ENCODE measurements at places on chromosomes 6 and 20.
A peak's percentile ranks its signal among the peaks of the same experiment; 100 is the strongest.

GRCh38 chr20:34350095-34350494, 13.0 kb upstream of the ITCH start:
- H3K27ac ChIP-seq: no peak overlapping the region
- no peak for DNase-seq
- H3K4me1 ChIP-seq: no peaks in the 10 kb centered on the region
- no peaks in the 10 kb centered on the region for H3K36me3 ChIP-seq

GRCh38 chr6:42128460-42129359, 13.7 kb downstream of the C6orf132 start:
- no peaks in the 10 kb centered on the region for H3K27me3 ChIP-seq
- DNase-seq: no peak
- H3K4me3 ChIP-seq: no peak overlapping the region

DNA sequence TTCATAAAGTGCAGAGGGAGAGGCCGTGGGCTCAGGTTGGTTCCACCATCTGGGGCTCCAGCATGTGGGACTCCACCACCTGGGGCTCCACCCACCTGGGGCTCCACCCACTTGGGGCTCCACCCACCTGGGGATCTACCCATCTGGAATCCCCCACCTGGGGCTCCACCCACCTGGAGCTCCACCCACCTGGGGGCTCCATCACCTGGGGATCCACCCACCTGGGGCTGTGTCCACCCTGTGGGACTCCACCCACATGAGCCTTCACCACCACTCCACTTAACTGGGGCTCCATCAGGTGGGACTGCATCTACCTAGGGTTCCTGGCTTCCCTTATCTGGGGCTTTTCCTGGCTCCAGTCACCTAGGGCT, 226.0 kb upstream of the CDYL start:
- no peaks in the 10 kb centered on the region for H3K36me3 ChIP-seq
- no peak for DNase-seq
- no peak overlapping the region for H3K4me3 ChIP-seq
- no peaks in the 10 kb centered on the region for H3K4me1 ChIP-seq

DNA sequence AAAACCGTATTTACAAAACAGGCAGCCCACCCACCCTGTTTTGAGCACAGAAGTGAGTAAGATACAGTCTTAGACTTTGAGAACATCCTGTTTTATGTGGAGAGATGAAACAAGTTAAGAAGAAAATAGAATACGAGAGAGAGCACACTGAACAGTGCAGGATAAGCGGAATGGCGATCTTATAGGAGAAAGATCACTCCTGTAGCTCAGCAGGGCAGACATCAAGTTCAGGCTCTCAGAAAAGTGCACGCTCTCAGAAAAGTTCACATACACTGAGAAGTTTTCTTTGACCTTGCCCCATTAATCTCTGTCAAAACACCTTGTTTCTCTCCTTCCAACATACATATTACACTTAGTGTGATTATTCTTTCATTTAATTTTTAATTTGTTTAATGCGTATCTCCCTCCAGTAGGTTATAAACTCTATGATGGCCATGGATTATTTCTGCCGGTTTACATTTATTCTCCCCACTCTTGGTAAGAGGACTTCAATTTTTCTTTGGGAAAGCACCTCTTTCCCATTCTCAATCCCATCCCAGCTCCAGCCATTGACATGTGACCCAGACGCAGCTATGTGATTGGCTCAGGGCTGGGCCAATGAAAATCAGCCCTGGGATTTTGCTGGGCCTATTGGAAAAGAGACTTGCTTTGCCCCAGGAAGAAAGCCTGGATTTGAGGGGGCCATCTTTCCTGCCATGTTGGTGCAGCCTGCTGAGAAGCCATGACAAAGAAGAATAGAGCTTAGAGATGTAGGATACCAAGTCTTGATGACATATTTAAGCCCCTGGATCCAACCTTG, 16.2 kb downstream of the KCNB1 start:
- H3K36me3 ChIP-seq: no peaks in the 10 kb centered on the region
- H3K4me3 ChIP-seq: no peak overlapping the region
- no peak for DNase-seq
- H3K27me3 ChIP-seq: no peaks in the 10 kb centered on the region

GRCh38 chr20:4812641-4813075, 90.9 kb downstream of the PRND start:
- no peak overlapping the region for H3K4me3 ChIP-seq
- peak overlapping the region; percentile 62 for H3K27ac ChIP-seq
- no peaks in the 10 kb centered on the region for H3K4me1 ChIP-seq
- no peaks in the 10 kb centered on the region for H3K27me3 ChIP-seq
- no peak for DNase-seq

GRCh38 chr6:45702849-45703739, 312.6 kb downstream of the CLIC5 start:
- H3K4me3 ChIP-seq: no peak overlapping the region
- H3K36me3 ChIP-seq: no peaks in the 10 kb centered on the region
- no peaks in the 10 kb centered on the region for H3K4me1 ChIP-seq
- H3K27me3 ChIP-seq: no peaks in the 10 kb centered on the region
- H3K27ac ChIP-seq: no peak overlapping the region

- peaks cover 12% of the 10 kb centered on the region for H3K27me3 ChIP-seq
- H3K36me3 ChIP-seq: no peaks in the 10 kb centered on the region
- no peaks in the 10 kb centered on the region for H3K4me1 ChIP-seq
- peak overlapping the region; percentile 46 for H3K27ac ChIP-seq
- DNase-seq: peak; percentile 55
- H3K4me3 ChIP-seq: no peak overlapping the region
Measured at GRCh38 chr6:170049641-170050561, 241.0 kb downstream of the DLL1 start.

- peak within 1 kb of the TSS; percentile 45 for H3K27ac ChIP-seq
- H3K4me1 ChIP-seq: no peaks in the 10 kb centered on the region
- no peaks in the 10 kb centered on the region for H3K27me3 ChIP-seq
- H3K36me3 ChIP-seq: no peaks in the 10 kb centered on the region
Measured at GRCh38 chr6:55578537-55579363, at the start of gene HMGCLL1. Gene HMGCLL1, minus strand, starts transcription at chr6:55579192. Its CDS starts 137 bp downstream, at chr6:55579055.

DNA sequence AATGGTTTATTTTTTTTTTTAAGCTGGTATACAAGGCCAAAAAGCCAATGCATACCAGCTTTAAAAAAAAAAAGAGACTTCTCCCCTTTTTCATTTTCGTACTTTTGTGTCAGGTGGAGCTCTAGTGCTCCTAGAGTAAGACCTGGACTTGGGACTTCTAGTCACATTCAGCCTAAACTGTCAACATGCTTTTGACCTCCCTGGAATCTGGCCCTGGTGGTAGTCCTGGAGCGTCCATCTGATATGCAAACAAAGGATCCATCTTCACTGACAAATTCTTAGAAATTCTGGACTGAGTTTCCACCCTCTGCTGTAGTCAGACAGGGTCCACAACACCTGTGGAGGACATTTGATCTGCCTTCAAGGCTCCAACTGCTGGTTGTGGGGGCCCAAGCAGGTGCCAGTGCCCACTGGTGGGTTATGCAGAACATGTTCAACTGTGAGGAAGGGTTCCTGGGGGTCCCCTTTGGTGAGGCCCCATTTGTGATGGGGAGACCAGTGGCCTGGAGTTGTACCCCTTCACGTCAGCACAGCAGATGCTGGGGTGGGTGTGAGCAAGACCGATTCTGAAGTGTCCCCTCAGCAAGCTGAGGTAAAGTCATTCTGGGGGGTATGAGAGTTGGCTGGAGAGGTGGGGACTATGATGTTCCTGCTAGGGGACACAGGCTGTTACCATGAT, 12.6 kb upstream of the PCMTD2 start:
- H3K4me1 ChIP-seq: no peaks in the 10 kb centered on the region
- DNase-seq: peak; percentile 9
- H3K36me3 ChIP-seq: no peaks in the 10 kb centered on the region
- H3K27me3 ChIP-seq: peaks cover 12% of the 10 kb centered on the region
- no peak overlapping the region for H3K4me3 ChIP-seq

GRCh38 chr6:122109075-122109474, 290.4 kb upstream of the HSF2 start:
- H3K4me3 ChIP-seq: no peak overlapping the region
- H3K4me1 ChIP-seq: no peaks in the 10 kb centered on the region
- H3K27me3 ChIP-seq: no peaks in the 10 kb centered on the region
- no peaks in the 10 kb centered on the region for H3K36me3 ChIP-seq
- peak overlapping the region; percentile 14 for H3K27ac ChIP-seq

DNA sequence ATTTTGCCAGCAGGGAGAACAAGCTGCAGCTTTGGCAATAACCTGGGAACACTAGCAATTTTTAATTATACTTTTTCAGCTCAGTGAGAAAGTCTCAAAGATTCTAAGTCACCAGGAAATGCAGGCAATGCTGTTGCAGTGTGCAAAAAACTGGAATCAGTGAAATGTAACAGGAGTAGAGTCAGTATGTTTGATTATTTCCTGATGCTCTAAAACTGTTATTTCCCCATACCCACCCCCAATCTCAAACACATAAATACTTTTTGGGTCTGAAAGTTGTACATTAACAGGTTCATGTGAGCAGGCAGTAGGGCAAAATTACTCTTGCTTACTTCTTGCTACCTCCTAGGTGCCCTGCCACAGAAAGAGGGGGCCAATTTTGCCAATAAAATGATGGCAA, 65.4 kb upstream of the BEND6 start:
- H3K27me3 ChIP-seq: no peaks in the 10 kb centered on the region
- no peak overlapping the region for H3K27ac ChIP-seq
- H3K4me3 ChIP-seq: no peak overlapping the region
- no peaks in the 10 kb centered on the region for H3K36me3 ChIP-seq
- DNase-seq: no peak

DNA sequence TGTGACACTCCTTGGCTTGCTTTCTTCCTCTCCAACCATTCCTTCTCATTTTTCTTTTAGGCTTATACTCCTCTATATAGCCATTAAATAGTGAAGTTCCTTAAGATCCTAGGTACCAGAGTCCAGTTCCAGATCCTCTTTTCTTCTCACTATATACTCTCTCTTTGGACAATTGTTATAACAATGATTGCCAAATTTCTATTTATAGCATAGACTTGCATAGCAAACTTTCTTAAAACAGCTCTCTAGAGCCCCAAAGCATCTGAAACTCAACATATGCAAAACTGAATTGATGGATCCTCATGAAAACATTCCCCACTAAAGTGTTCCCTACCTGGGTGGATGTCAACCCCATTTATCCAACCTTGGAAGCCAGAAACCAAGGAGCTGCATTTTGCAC, 13.4 kb downstream of the PHIP start:
- no peak overlapping the region for H3K4me3 ChIP-seq
- no peak for DNase-seq
- H3K4me1 ChIP-seq: no peaks in the 10 kb centered on the region
- no peak overlapping the region for H3K27ac ChIP-seq
- no peaks in the 10 kb centered on the region for H3K27me3 ChIP-seq
- H3K36me3 ChIP-seq: no peaks in the 10 kb centered on the region

GRCh38 chr6:42610416-42610815, 46.6 kb downstream of the UBR2 start:
- no peaks in the 10 kb centered on the region for H3K27me3 ChIP-seq
- peaks cover 4% of the 10 kb centered on the region for H3K36me3 ChIP-seq
- H3K27ac ChIP-seq: no peak overlapping the region

- DNase-seq: peak; percentile 74
- H3K4me1 ChIP-seq: peaks cover 4% of the 10 kb centered on the region
- H3K27ac ChIP-seq: peak overlapping the region; percentile 92
- H3K36me3 ChIP-seq: no peaks in the 10 kb centered on the region
Measured at GRCh38 chr6:116371120-116371917, 572 bp downstream of the DSE start.

GRCh38 chr6:11294228-11294627, 61.8 kb upstream of the NEDD9 start:
- H3K27ac ChIP-seq: no peak overlapping the region
- no peak for DNase-seq
- H3K36me3 ChIP-seq: no peaks in the 10 kb centered on the region
- no peaks in the 10 kb centered on the region for H3K27me3 ChIP-seq

DNA sequence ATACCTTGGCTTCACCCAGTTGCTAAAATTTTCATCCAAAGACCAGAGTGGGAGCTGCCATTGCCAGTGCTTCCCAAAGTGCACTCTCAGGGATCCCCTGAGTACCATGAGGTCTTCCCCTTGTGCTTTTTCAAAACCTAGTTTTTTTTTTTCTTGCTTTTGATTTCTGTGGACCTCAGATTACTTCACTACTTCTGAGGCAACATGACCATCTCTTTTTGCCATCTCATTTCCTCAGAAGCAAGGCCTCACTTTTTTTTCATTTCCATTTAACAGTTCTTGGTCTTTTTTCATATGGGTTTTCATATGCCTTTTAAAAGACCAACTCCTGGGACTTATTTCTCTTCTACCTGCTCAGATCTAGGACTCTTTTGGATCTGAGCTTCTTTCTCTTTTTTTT, 64.1 kb upstream of the MMS22L start:
- no peaks in the 10 kb centered on the region for H3K4me1 ChIP-seq
- no peak overlapping the region for H3K4me3 ChIP-seq
- no peak for DNase-seq
- H3K36me3 ChIP-seq: no peaks in the 10 kb centered on the region

DNA sequence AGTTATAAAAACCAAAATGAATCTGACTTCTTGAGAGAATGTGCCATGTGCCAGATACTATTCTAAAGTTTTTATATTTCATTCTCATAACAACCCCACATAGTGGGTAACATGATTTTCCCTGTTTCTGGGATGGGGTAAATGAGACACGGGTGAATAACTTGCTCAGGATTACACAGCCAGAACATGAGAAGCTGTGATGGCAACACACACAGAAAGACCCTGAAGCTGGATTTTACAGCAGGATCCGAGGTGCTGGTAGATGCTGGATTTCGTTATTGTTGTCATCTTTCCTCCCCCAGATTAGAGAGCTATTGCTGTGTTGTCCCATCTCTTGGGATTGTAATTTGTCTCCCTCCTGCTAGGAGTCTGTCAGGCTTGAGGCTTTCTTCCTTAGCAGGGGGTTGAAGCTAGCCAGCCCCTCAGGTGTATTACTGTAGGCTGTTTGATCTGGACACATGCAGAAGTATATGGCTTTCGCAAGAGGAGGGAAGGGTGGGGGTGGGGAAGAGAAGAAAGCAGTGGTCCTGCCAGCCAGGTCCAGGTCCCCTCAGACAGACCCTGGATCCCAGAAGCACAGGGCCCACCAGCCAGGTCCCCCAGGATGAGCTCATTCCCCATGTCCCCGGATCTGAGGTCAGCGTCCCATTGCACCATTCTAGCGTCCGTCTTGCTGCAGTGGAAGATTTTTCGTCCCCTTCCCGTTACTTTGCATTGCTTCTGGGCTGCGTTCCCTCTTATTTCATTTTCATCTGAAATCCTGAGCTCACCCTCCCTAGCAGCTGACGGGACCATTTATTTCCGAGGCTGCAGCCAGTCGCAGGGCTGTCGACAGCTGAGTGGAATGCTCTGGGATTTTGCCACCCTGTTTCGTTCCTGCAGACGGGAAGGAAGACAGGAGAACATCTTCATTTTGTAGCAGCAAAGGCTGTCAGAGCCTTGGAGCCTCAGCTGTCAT, 7.3 kb upstream of the KCNG1 start:
- no peaks in the 10 kb centered on the region for H3K27me3 ChIP-seq
- H3K4me1 ChIP-seq: no peaks in the 10 kb centered on the region
- DNase-seq: no peak
- H3K36me3 ChIP-seq: no peaks in the 10 kb centered on the region
- H3K4me3 ChIP-seq: no peak overlapping the region

GRCh38 chr20:58580474-58580835, 65.3 kb upstream of the APCDD1L start:
- H3K27ac ChIP-seq: no peak overlapping the region
- no peaks in the 10 kb centered on the region for H3K4me1 ChIP-seq
- no peaks in the 10 kb centered on the region for H3K36me3 ChIP-seq
- H3K27me3 ChIP-seq: no peaks in the 10 kb centered on the region

All from breast epithelium (tissue), 4 donors.